ENCODE measurements at places on chromosomes 6 and 20. TPM values are rescaled to one million over a fixed set of nuclear protein-coding genes. Genes with fewer than 3 reads are reported as not detected.
A peak's percentile ranks its signal among the peaks of the same experiment; 100 is the strongest.

GRCh38 chr6:149895833-149896271 lies 2.1 kb downstream of the RAET1E start:
- no peak overlapping the region for H3K4me3 ChIP-seq
- H3K27me3 ChIP-seq, result no peaks in the 10 kb centered on the region
- peak; percentile 69 for DNase-seq
- peak overlapping the region; percentile 81 for H3K27ac ChIP-seq

GRCh38 chr6:96017070-96017359 lies 1.2 kb downstream of the FUT9 start:
- H3K27me3 ChIP-seq, result peaks cover 23% of the 10 kb centered on the region
- no peak overlapping the region for H3K27ac ChIP-seq
- H3K36me3 ChIP-seq, result no peaks in the 10 kb centered on the region
- no peak for DNase-seq
- no peak overlapping the region for H3K4me3 ChIP-seq

GRCh38 chr6:14758421-14759081 lies 487.3 kb upstream of the JARID2 start:
- no peak overlapping the region for H3K27ac ChIP-seq
- H3K4me3 ChIP-seq, result no peak overlapping the region
- no peak for DNase-seq
- H3K27me3 ChIP-seq, result no peaks in the 10 kb centered on the region
- H3K4me1 ChIP-seq, result peaks cover 6% of the 10 kb centered on the region
- no peaks in the 10 kb centered on the region for H3K36me3 ChIP-seq

DNA sequence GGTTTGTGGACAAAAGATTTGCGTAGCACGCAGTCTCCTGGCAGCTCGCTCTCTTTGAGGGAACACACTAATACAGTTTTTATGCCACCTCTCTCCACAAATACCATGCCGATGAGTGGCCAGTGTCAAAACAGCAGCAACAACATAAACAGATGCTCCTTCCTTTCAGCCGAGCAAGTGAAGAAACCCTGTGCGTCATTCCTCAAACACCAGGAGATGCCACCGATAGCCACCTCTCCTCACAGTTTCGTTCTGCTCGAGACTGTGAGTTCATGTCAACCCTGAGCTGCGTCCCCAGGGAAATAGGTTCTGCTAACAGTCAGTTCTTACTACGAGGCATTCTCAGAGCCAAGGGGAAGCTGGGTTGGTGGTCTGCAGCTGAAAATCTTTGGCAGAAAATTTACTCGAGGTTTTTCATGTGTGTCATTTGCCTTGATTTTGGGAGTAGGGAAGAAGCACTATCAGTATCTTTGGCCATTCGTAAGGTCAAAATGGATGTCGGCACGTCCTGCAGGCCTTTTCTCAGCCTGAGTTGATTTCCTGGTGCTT lies 59.9 kb downstream of the EYA2 start:
- H3K36me3 ChIP-seq, result no peaks in the 10 kb centered on the region
- H3K27me3 ChIP-seq, result no peaks in the 10 kb centered on the region
- no peak for DNase-seq
- no peak overlapping the region for H3K27ac ChIP-seq
- H3K4me1 ChIP-seq, result no peaks in the 10 kb centered on the region

The SIM1 gene
- total RNA-seq, result 0.32 TPM

GRCh38 chr6:139540276-139540675 lies 165.8 kb upstream of the CITED2 start:
- DNase-seq, result no peak
- peak overlapping the region; percentile 40 for H3K27ac ChIP-seq
- no peaks in the 10 kb centered on the region for H3K27me3 ChIP-seq
- H3K4me1 ChIP-seq, result peaks cover 8% of the 10 kb centered on the region

- H3K36me3 ChIP-seq, result no peaks in the 10 kb centered on the region
- H3K27ac ChIP-seq, result no peak overlapping the region
- no peaks in the 10 kb centered on the region for H3K4me1 ChIP-seq
- H3K27me3 ChIP-seq, result peaks cover 9% of the 10 kb centered on the region
- no peak overlapping the region for H3K4me3 ChIP-seq
Measured at GRCh38 chr20:61570646-61571195, 318.7 kb downstream of the CDH4 start.

The SPINT3 gene
- total RNA-seq, result not detected

- no peak for DNase-seq
- H3K4me1 ChIP-seq, result peaks cover 4% of the 10 kb centered on the region
- H3K27me3 ChIP-seq, result peaks cover 36% of the 10 kb centered on the region
- H3K27ac ChIP-seq, result no peak overlapping the region
- H3K4me3 ChIP-seq, result no peak overlapping the region
Measured at GRCh38 chr20:48483334-48484066, 344.3 kb downstream of the PREX1 start.

DNA sequence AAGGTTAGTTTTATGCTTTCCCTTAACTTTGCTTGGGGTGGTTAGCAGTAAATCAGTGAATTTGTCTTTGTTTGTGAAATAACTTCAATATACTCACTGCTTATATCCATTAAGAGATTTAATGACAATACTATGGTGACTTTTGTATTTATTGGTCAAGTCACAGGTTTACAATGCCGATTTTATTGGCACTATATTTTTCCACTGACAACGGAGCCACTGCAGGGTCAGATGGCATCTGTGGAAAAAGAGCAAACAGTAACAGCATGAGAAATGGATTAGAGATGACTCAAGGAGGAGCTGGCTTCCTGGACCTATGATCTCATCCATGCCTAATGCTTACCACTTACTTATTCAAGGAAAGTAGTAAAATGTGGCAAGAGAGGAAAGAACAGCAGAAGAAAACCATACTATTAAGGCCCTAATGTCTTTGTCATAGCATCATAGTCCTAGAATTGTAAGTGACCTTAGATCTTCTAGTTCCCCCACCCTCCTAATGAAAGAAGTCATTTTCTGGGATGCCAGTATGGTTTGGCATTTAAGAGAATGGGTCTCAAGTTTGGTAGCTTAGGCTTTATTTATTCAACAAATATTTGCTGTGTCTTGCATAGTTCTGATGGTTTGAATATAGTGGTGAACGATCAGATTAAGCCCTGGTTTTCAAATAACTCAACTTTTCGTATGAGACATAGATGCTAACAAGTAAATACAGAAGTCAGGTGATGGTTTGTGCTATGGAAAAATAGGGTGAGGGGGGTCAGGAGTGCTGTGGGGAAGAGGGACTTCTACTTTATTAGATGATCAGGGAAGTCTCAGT lies 18.5 kb downstream of the RNF144B start:
- H3K27me3 ChIP-seq, result no peaks in the 10 kb centered on the region
- peaks cover 7% of the 10 kb centered on the region for H3K4me1 ChIP-seq
- no peak for DNase-seq
- peaks cover 21% of the 10 kb centered on the region for H3K36me3 ChIP-seq
- peak overlapping the region; percentile 36 for H3K27ac ChIP-seq

- H3K4me1 ChIP-seq, result no peaks in the 10 kb centered on the region
- no peaks in the 10 kb centered on the region for H3K27me3 ChIP-seq
- H3K4me3 ChIP-seq, result no peak overlapping the region
- DNase-seq, result no peak
- H3K27ac ChIP-seq, result no peak overlapping the region
- no peaks in the 10 kb centered on the region for H3K36me3 ChIP-seq
Measured at GRCh38 chr6:20234136-20234535, 21.9 kb upstream of the MBOAT1 start.

- peak overlapping the region; percentile 25 for H3K27ac ChIP-seq
- H3K4me1 ChIP-seq, result peaks cover 3% of the 10 kb centered on the region
- no peaks in the 10 kb centered on the region for H3K27me3 ChIP-seq
- no peak for DNase-seq
- no peaks in the 10 kb centered on the region for H3K36me3 ChIP-seq
- H3K4me3 ChIP-seq, result no peak overlapping the region
Measured at GRCh38 chr6:46502486-46503119, 11.4 kb upstream of the RCAN2 start.
